ENCODE measurements at places on chromosomes 13 and 19.

- no peak for DNase-seq
Measured at GRCh38 chr13:97109256-97109655, 112.9 kb upstream of the MBNL2 start.

DNA sequence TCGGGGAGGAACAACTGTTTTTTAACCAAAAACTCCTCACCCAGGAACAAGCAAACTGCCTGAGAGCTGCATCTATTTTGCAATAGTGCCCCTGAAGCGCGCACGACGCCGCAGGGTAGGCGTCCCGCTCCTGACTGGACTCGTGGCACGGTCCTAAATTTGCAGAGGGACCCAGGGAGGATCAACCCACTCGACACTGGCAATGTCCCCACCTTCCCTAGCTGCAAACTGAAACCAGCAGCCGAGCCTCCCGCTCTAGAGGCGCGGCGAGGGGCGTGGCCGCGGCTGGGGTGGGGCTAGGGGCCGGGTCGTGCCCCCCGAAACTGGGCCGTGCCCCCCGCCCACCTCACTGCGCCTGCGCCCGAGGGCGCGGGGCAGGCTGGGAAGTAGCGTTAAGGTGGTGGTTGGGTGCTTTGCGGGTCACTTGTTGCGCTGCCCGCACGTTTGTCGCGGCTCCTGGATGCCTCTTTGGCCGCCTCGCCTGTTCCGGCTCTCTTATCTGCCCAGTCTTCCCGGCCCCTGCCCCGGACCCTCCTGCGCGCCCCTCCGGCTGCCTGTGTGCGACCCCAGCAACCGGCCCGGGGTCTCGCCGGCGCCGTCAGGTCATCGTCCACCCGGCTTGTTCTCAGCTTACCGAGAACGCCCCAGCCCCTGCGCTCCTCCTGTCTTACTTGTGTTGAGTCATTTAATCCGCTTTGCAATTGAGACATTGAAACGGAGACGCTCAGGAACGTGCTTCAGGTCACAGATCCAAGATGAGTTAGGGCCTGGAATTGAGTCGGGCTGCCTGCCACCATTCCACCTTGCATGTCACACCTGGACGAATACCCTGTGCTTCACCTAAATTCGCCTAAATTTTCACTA, 37.9 kb upstream of the LSM14A start:
- DNase-seq: peak; percentile 91

GRCh38 chr19:39502640-39503417, 4.1 kb downstream of the DLL3 start:
- DNase-seq: peak; percentile 63

GRCh38 chr13:100506154-100506553, 82.4 kb downstream of the GGACT start:
- DNase-seq: no peak

DNA sequence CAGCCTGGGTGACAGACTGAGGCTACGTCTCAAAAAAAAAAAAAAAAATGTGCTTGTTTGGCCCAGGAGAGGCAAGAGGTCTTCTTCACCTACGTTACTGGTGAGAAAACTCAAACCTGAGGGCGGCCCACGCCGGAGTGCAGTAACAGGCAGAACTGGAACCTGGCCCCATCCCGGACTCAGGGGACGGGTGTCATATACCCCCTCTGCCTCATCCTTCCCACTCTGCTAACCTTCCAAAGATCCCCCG, 414 bp upstream of the ADAT3 start:
- DNase-seq: no peak

DNA sequence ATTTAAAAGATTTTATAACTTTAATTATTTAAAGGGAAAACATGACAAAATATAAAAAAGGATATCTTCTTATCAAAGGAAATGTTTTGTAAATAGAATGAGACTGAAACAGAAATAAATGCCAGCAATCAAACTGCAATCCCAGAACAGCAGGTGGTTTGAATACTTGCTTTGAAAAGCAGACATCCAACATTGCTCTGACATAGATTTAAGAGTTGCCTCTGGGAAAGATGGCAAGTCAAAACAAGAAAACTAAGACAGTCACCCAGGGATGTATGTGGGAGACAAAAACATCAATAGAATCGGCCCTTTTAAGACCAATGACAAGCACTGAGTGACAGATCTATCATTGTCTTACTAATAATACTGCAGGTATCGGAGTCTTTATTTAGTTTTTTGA, 789.7 kb upstream of the GPC6 start:
- no peak for DNase-seq

DNA sequence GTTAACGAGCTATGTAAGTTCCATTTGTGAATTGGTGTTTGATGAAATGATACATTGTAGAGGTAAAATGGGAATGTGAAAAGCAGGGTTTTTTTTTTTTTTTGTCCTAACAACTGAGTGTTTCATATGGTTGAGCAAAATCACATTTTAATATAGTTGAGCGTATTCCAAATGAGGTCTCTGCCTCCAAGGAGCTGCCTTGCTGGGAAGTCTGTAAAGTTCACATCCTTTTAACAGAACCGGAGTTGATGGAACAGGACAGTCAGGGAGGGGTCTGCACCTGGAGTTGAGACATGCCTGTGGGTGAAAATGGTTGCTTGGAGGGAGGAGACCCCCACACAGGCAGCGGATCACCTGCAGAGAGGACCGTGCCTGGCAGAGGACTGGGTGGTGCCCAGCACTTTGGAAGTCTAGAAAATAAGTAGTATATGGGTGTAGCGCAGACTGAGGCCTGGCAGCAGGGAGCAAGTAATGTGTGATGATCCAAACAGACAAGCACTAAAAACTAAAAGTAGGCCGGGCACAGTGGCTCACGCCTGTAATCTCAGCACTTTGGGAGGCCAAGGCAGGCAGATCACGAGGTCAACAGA, 75.2 kb upstream of the UBAC2 start:
- no peak for DNase-seq

GRCh38 chr13:113547238-113547971, 37.1 kb upstream of the TFDP1 start:
- DNase-seq: peak; percentile 12

DNA sequence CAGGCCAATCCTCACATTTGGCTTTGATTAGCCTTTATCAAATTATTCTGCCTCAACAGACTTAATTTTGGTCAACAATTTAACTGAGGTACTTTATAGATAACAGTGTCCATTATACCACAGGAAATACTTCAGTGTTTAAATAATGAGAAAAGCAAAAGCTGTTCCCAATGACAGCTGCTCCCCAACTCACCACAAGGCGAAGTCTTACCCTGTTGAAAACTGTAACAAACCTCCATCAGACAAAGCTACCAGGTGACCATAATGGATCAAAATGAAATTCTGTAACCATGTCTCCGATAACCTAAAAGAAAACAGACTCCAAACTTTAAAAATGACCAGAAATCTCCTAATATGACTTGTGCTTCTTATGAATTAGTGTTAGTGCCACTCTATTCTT, 50.3 kb downstream of the ZNF44 start:
- no peak for DNase-seq

DNA sequence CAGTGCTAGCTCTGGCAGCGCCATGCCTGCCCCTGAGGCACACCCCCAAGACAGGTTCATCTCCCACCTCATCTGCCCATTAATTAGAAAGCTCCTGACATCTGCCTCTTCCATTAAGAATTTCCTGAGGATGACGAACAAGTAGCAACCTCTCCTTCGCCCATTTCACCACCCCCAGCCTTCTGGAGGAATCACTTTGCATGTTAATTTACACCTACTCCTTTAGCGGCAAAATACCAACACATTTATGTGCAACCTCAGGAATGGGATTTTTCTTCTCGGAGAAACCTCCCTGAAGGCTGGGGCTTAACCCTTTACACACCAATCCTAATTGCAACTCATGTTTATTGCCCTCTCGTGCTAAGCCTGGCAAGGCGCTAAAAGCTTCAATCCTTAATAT, 13.8 kb downstream of the SLC7A1 start:
- no peak for DNase-seq

DNA sequence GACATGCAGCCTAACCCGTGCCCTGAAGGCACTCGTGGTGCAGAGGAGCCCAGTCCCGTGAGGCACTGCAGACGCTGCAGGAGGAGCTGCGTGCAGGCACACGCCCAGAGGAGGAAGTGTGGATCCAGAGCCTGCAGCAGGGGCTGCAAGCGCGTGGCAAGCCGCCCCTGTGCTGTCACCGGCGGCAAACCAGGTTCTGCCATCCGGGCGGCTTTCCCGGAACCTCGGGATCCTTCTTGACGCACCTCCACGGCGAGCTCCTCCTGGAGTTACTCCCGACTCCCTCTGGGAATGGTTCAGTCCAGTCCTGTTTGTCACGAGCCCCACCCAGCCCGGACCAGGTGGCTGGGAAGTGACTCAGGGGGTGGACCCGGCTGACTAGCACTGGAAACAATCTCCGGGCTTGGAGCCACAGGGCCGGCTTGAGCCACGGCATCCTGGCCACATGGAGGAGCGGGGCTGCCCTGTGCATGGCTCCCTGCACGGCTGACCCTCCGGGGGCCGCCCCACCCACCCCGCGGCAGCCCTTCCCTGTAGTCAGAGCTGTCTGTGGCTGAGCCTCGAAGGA, 10.2 kb downstream of the DPP9 start:
- peak; percentile 95 for DNase-seq

GRCh38 chr13:99677116-99677951, 176.1 kb downstream of the TM9SF2 start:
- DNase-seq: no peak

DNA sequence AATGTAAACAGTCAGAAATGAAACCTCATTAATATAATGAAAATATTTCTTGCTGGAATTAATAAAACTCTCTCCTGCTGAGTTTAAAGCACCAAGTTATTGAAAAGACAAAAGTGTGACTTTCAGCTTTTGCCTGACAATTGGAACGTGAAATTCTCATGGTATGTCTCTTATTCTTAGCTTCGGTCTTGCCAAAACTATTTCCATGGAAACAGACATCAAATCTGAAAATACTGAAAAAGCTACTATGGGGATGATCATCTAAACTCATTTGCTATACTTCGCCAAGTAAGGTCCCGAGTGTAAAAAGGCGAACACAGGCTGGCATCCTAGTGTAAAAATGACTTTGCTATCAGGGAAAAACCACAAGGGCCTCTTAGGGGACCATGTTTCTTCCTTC, 22.8 kb downstream of the HTR2A start:
- no peak for DNase-seq

GRCh38 chr19:2332341-2333026, 4.0 kb downstream of the SPPL2B start:
- no peak for DNase-seq

DNA sequence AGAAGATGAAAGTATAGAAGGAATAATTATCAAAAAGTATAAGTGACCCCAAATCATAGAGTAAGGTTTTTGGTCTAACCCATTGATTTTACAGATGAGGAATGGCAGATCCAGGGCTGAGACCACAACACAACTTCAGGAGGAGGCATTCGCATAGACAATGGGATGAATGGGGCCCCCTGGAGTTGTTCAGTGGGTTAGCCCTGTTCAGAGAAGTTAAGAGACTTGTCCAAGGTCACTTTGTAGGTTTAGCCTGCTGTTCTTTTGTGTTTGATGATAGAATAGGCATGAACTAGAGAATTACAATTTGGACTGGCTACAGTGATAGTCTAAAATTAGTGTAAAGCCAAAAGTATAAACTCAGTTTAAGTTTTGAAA, 233.9 kb downstream of the KCNRG start:
- DNase-seq: no peak

DNA sequence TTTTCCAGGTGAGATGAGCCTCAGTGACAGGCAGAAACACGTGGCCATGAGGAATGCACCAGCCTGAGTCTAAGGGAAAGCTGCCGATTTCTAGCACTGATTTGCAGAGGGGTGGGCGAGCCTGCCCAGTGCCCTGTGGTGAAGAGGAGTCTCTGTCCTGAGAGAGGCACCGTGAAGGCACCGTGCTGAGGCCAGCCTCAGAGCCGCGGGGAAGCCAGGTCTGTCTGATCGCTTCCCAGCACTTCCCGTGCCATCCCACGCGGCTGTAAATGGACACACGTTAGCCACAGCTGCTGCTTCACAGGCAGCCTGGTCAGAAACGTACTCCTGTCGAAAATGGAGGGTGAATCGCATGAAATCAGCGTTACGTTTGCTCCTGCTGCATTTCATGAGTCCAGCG, 79.8 kb downstream of the ATP11A start:
- DNase-seq: no peak

- peak; percentile 91 for DNase-seq
Measured at GRCh38 chr19:31349160-31349881, at the start of gene TSHZ3. TSHZ3 (minus strand) TSS chr19:31349436; CDS start chr19:31349219, 217 bp downstream.

GRCh38 chr19:14519860-14520407, 1.7 kb upstream of the DNAJB1 start:
- DNase-seq: peak; percentile 89

GRCh38 chr19:17673937-17674799, 14.0 kb downstream of the UNC13A start:
- no peak for DNase-seq

DNA sequence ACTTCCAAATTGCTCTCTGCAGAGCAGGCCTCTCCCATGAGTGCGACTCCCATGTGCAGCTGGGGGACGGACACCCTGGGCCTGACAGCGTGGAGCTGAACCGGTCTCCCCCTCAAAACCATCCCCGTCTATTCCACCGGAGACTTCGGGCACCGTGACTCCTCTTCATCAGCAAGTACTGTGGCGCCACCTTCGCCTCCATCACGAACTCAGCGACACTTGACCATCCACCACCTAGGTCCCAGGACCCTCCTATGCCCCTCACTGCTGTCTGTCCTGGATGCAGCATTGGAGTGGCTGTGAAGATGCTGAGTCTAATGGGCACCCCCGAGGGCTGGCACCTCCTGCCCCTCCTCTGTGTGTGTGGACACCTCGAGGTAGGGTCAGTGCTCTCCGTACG, 20.6 kb downstream of the CILP2 start:
- DNase-seq: no peak

- peak; percentile 80 for DNase-seq
Measured at GRCh38 chr13:24032252-24032651, 128.3 kb upstream of the SPATA13 start.

DNA sequence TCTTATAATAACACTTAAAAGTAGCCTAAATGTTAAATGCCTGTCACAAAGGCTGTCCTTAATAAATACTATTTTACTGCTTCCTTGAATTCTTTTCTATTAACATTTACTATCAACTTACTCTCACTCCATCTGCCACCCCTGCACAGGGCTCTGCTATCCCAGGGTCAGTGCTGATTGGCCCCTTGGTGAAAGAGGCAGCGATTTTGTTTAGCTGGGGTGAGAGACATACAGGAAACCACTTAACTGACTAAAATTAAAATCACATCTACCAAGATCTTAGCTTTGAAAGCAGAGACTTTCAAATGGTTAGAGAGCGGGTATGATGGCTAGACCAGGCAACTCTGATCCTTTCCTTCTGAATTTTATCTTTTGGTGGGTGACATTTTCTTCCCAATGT, 149.9 kb upstream of the HTR2A start:
- DNase-seq: no peak
